Neural crest cell (in vitro differentiated cells): ENCODE measurements at places on chromosomes 7 and 10.

DNA sequence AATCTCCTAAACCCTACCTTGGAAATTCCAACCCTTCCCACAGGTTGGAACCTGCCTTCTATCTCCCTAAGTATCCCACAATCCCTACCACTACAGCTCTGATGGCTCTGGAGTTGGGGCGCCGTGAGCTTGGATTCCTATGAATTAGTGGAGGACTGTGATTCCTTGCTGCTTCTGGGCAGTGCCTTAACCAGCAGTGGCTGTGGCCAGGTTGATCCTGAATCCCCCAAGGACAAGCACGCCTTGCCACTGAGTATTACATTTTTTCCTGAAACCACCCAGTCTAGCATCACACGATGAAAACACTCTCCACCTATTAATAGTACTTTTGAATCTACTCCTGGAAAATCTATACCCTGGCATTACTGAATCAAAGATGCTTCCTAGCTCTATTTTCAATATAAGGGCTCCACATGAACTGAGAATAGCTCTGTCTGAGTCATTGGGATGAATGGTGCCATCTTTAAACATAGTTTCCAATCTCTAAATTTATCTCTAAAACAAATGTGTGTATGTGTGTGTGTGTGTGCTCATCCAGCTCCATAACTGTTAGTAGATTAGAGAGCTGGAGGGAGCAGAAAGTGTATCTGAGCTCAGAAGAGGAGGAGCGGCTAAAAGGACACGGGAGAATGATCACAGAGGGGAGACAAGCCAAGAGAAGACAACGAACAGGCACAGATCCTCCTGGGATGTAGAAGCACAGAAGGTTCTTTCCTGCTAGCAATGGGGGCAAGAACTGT is 11.9 kb upstream of the INPP5F start:
- no peak for DNase-seq

GRCh38 chr10:22483132-22483531 is 137.8 kb downstream of the SPAG6 start:
- no peak for DNase-seq

DNA sequence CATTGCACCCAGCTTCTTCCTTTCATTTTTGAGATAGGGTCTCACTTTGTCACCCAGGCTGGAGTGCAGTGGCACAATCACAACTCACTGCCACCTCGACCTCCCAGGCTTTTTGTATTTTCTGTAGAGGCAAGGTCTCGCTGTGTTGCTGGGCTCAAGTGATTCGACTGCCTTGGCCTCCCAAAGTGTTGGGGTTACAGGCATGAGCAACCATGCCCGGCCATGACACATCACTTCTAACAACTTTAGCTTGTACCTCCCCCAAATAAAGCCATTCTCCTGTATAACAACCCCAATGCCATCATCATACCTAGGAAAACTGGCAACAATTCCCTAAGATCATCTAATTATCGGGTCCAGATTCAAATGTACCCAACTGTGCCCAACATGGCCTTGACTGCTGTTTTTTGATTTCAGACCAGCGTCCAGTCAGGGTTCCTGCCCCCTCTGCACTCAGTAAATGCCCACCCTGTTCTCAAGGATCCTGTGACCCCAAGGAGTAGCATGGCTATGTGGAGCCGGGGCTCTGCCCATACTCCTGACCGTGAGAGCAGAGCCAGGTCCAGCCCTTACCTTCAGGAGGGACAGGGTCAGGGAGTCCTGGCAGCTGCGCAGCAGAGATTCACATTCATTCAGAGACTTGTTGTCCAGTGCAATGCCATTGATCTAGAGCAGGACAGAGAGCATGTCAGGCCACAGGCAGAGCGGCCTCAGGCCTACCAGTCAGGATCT is 102.6 kb downstream of the DLG5 start:
- DNase-seq: no peak

DNA sequence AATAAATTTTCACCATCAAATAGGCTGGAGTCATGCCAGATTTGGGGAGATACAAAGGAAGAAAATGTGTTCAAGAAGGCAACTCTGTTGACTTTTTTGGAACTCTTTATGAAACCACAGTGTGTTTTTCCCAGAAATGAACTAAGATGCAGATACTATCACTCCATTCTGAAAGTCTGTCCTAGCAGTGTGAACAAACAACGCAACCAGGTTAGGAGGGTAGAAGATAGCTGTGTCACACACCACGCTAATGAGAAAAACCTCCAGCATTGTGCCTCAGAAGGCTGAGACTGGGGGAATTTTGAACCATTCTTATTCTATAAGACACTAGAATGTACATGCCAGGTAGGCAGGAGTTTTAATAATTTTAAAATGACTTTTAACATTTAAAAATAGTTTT is 15.9 kb upstream of the ATP6V0A4 start:
- no peak for DNase-seq

GRCh38 chr7:50558294-50559053 is 6.7 kb downstream of the DDC start:
- DNase-seq: no peak

GRCh38 chr10:121064491-121064890 is 213.3 kb downstream of the WDR11 start:
- no peak for DNase-seq

GRCh38 chr10:7513936-7514335 is 103.1 kb upstream of the SFMBT2 start:
- no peak for DNase-seq

- no peak for DNase-seq
Observed at GRCh38 chr7:113636727-113637421, 281.9 kb downstream of the PPP1R3A start.

DNA sequence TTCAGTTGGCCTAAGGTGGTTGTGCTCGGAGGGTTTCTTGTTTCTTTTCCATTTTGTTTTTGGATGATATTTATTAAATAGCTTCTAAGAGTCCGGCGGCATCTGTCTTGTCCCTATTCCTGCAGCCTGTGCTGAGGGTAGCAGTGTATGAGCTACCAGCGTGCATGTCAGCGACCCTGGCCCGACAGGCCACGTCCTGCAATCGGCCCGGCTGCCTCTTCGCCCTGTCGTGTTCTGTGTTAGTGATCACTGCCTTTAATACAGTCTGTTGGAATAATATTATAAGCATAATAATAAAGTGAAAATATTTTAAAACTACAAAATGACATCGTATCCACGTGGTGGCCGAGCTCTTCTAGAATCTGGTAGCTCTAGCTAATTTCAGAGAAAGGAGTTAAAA is 20.4 kb downstream of the GATA3 start:
- DNase-seq: no peak

GRCh38 chr10:70053841-70054288 is 1.2 kb downstream of the MACROH2A2 start:
- DNase-seq: peak; percentile 37

DNA sequence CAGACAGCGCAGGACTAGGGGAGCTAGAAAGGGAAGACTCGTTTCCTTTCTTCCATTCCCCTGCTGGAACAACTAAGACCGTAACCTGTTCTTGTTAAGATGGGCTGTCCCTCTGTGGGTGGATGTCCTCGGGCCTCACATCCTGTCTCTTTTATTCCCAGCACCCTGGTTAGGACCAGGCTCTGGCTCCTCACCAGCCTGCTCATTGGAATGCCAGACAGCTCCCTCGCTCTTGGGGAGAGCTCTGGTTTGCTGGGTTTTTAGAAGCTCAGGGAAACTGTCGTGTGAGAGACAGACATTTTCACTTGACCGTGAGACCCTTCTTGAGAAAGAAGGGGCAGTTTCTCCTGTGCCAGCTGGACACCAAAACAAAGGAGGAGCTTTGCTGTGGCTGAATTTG is 58.1 kb upstream of the HABP2 start:
- DNase-seq: no peak

GRCh38 chr7:99768471-99768870 is 15.5 kb downstream of the CYP3A4 start:
- no peak for DNase-seq

- no peak for DNase-seq
Observed at GRCh38 chr7:121605317-121605680, 209.2 kb upstream of the FAM3C start.

DNA sequence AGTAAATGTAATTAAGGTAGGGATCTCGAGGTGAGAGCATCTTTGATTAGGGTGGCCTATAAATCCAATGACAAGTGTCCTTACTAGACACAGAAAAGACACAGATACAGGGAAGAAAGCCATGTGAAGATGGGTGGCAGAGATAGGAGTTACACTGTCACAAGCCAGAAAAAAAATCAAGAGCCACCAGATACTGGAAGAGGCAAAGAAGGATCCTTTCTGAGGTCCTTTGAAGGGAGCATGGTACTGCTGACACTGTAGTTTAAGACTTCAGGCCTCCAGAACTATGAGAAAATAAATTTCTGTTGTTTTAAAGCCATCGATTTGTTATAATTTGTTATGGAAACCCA is 56.6 kb downstream of the MKLN1 start:
- no peak for DNase-seq

DNA sequence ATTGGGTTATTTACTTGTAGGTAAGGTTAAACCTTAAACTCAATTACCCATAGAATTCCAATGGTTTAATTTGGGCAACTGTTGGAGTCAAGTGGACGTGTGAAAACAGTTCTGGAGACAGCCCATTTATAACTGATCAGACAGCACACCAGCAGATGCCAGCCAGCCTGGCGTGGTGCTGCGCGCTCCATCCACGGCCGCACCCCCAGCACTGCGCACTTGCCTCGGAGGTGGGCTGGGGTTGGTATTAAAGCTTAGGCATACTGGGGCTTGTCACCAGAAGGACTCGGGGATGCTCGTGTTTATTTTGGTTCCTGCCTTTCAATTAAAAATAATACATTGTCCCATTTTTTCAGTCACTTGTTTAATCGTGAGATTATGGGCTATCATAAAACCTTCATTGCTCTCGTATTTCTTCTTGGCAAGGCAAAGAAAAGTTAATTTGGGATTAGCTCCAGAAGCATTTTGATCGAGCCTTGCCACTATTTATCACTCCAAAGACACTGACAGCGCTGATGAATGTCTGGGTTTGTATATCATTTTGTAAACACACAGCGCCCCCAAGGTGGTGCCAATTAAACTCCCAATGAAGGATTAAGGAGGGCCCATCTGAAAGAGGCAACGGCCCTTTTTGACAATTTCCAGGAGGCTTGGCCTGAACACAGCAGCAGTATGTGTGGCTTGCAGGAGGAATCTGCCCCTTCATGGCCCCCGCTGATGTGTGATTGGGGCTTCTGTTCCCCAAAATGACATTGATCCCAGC is 204.5 kb upstream of the CXCL12 start:
- no peak for DNase-seq

GRCh38 chr10:28480628-28480965 is 52.3 kb upstream of the WAC start:
- no peak for DNase-seq

- DNase-seq: peak; percentile 4
Observed at GRCh38 chr10:99235658-99236626, at the start of gene HPSE2. Gene HPSE2, minus strand, starts transcription at chr10:99235852.

DNA sequence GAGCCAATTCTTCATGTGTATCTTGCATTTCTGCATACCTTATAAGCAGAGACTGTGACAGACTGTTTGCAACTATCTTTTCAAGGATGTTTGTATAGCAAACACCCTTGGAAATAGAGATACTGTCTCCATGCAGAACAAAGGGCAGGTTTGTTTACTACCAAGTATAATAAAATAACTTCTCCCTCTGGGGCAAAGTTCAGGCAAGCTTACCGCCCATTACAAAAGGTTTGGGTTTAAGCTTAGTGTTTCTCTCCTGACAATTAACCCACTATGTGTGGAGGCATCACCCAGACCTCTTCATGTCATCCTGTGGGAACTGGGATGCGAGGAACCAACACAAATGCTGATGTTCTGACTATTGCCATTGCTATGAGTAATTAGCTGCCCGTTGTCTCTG is 479.1 kb upstream of the ZMIZ1 start:
- no peak for DNase-seq

DNA sequence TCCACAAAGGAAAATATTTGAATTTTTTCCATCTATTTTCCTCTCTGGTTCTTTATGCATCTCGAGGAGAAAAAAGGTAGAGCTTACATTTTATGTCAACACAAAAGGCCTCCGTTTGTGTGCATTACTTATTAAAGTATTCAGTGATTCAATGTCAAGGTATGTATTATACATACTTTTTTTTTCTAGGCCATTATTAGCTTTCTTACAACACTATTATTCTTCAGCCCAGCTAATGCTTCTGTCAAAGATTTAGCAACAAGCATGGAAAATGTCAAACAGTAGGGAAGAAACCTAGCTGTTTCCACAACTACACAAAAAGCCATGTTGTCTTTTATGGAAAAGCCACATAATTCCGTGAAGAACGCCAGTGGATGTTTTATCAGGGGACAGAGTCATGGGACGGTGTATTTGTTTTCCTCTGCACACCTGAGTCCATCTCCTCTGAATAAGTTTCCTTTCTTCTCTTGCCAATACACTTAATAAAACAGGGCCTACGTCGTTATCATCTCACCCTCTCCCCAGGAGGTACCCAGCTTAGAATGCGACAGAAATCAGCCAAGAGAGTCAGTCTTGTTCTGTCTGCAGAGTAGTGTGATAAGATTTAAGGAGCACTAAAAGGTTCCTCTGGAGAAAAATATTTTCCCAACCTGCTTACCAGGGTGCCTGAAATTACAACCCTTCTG is 209.7 kb upstream of the AUTS2 start:
- no peak for DNase-seq

GRCh38 chr10:29473087-29473356 is 161.7 kb downstream of the SVIL start:
- no peak for DNase-seq

GRCh38 chr10:8095959-8096358 is 41.5 kb downstream of the GATA3 start:
- no peak for DNase-seq

- no peak for DNase-seq
Observed at GRCh38 chr7:155733582-155734444, 78.5 kb downstream of the SHH start.

DNA sequence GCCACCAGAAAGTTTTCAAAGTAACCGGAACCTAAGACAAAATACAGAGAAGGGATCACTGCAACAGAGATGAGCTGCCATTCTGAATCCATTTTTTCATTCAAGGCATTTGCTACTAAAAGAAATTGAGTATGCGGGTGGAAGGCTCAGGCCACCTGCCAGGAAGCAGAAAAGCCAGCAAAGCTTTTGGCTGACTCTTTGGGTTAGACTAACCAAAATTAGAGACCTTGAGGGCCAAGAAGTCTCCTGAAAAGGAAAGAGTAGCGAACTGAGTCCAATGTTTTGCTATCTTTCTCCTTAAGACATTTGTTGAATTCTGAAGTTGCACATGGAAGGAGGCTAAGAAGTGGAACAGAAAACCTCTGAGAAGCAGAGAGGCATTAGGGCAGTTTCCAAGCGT is 79.0 kb downstream of the FAS start:
- DNase-seq: no peak

GRCh38 chr10:97234400-97234799 is 48.6 kb upstream of the SLIT1 start:
- peak; percentile 18 for DNase-seq

- no peak for DNase-seq
Observed at GRCh38 chr7:139597028-139597427, 73.5 kb downstream of the CLEC2L start.

DNA sequence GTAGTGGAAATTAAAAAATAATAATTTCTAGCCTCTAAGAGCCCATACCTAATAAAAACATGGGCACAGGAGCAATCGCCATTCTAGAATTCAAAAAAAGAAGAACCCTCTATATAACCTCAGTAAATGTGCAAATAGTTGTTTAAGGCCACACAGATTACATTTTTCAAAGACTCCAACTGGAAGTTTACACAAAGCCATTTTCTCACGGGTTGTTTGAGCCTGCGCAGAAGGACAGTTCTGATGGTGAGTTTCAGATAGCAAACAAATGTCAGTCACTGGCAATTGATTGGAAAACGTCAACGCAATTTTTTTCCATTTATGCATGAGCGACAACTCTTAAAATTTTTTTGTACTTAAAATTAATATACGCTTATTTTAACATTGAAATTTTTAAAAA is 23.0 kb upstream of the ELMO1 start:
- no peak for DNase-seq

GRCh38 chr7:120486164-120486563 is 213.2 kb downstream of the KCND2 start:
- no peak for DNase-seq
